ENCODE measurements at places on chromosomes 1 and 21. TPM values are rescaled to one million over a fixed set of nuclear protein-coding genes. Genes with fewer than 3 reads are reported as not detected.

GRCh38 chr1:111236806-111237205 lies 9.3 kb downstream of the CHI3L2 start:
- peak; percentile 34 for DNase-seq

FAM78B gene
- polyA plus RNA-seq, result 0.25 TPM

GRCh38 chr1:185373813-185374529 lies 56.9 kb upstream of the IVNS1ABP start:
- DNase-seq, result peak; percentile 65

WLS gene
- polyA plus RNA-seq, result 64.1 TPM

DNA sequence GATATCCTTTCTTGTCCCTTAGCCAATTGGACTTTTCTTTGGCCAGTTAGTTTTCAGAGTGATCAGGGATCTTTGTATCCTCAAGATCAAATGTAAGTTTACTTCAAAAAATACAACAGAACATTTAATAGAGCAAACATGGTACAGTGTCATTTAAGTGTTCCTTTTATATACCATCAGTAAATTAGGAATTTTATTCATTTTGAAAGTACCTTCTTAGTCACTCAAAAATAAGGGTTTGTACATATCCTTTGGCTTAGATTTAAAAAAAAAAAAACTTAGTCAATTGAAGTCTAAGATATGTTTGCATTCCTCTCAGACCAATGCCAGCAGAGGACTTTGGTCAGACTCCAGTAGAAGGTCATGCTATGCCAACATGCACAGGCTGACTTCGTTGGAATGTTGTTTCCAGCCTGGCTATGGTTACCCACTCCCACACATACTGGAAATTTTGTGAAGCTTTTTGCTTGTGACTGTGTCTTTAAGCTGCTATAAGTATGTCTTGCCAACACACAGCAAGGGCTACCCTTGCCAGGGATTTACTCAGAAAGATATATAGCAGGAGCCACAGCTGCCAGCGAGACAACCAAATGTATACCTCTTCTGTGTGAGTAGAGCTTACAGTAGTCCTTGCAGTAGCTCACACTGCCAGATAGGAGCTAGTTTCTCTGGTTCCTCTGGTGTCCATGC lies 81.5 kb upstream of the LRIF1 start:
- DNase-seq, result no peak

- peak; percentile 6 for DNase-seq
Measured at GRCh38 chr1:171206978-171207355, 21.9 kb downstream of the FMO2 start.

DNA sequence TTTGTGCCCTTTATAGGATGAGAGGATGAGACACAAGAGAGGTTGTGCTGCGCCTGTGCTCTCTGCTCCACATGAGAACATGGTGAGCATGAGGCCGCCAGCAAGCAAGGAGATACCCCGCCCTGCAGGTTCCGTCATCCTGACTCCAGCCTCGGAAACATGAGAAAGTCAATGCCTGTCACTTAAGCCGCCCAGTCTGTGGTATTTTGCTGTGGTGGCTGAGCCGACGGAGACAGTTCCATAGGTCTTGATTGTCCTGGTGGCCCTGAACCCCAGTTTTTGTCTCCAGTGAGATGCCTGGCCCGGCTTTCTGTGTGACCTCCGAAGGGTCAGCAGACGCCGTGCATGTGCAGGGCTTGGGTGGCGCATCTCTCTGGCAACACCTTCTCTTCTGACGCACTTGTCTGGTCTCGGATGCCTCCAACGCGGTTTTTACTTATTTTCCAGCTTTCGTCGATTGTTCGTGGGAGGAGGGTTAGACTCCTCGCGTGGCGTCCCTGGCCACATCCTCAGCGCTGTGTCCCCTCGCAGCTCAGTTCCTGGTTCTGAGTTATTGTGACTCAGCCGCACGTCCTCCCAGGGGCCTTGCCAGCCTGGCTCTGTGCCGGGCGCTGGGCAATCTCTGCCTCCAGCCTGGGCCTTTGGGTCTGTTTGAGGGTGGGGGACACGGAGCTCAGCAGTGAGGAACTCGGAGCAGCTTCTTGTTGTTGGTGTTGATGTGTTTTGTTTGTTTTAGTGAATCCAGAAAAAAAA lies 70.0 kb downstream of the FAAP20 start:
- no peak for DNase-seq

DNA sequence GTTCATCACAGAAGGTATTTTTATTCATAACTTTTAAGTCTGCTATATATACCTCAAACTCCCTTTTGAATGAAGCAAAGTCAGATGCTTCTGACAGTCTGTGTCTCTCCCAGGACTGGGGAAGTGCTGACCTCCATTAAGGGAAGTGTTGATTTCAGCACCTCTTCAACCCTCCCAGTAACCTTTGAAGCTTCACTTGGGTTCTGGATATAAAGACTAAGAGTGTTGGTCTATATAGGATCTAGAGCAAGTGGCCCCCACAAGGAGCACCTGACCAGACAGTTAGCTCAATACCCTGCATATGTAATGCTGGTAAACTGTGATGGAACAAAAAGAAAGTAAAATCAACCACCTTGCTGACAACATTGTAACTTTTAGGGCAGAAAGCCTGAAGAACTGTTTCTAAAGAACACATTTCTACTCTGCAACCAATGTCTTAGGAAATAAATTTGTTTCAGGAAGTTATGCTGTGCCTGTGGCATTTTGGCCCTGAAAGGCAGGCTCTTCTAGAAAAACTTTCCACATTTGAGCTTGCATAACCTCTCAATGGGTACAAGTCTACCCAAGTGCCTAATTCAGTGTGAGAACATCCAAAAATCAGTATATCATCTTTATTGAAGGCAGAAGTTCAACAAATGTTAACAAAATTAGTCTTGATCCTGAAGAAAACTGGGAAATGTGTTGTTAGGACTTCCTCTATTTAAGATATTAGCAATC lies 865 bp upstream of the PTPN22 start:
- no peak for DNase-seq

- DNase-seq, result peak; percentile 35
Measured at GRCh38 chr1:151282883-151283725, 1.0 kb downstream of the ZNF687 start.

DNA sequence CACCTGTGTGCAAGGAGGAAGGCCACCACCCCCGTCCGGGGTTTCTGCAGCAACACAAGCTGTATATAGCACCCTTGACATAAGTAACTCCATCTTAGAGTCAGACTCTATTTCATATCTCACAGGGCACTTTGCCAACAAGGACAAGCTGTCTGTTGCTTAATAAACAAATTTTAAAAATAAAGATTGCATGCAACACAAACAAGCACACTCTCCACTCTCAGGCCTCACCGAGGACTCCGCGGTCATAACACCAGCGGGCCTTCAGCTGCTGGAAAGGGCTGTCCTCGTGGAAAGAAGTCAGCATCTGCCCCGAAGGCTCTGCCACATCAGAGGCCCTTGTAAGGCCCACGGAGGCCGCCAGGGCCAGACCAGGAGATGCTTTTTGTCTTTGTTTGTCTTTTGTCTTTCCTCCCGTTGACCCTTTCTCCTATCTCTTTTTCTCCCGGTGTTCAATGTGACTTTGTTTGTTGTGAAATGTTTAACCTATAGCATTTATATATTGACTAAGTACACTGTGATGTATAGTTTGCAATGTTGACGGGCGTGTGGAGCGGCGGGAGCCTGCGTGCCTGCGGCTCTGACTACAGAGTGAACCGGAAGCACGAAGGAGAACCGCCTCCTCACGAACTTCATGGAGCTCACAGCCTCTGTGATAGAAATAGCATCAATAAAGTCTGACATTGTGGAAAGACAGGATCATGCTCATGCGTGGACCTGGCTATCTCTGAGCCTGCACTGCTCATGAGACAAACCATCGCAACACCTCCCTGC lies 24.1 kb downstream of the MEGF6 start:
- DNase-seq, result no peak

A3GALT2 gene
- polyA plus RNA-seq, result not detected

CFAP45 gene
- 0.36 TPM for polyA plus RNA-seq

FMO3 gene
- not detected for polyA plus RNA-seq

DNA sequence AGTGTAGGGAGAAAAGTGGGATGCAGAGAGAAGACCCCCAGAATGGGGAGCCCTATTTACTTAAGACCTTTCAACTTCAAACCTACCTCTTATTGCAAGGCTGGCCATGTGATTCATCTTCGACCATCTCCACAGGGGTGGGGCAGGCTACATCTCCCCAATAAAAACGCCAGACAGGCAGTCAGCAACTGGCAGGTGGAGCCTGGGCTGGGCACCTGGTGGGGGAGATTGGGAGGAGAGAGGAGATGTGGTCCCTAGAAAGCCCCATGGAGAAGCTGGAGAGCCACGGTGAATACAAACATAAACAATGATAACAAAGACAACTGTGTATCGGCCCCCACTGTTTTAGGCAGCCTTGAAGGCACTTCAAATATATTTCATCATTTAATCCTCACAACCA lies 336.7 kb upstream of the PROX1 start:
- DNase-seq, result no peak

VHLL gene
- not detected for polyA plus RNA-seq

- DNase-seq, result no peak
Measured at GRCh38 chr1:41586230-41586629, 101.7 kb upstream of the EDN2 start.

JMJD4 gene
- 21.1 TPM for polyA plus RNA-seq

DNA sequence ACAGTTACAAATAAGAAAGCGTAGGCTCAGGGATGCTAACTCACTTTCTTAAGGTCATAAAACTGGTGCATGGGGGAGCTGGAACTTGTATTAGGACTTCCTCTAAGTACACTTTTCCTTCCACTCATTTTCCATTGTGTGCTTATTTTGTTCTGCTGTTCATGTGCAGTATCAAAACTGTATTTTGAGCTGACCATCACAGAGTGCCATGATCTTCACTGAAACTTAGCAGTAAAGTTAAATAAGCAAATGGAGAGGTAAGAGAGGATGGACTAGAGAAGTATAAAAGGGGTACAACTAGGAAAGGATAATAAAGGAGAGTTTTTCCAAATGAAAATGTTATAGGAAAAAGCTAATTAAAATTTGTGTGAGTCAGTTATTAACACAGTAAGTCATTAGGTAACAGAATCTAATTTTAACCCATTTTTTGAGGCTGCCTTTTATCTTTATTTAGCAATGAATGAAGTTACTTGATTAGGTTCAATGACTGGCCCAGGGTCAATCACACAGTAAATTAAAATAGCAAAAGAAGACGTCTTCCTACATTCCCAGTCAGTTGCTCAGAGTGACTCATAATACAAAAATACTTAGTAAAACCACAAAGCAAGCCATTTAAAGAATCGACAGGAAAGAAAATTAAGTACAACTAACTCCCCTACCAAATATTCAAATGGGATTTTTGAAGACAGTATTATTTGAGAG lies 165.8 kb upstream of the C1orf105 start:
- DNase-seq, result peak; percentile 85

CR1L gene
- not detected for polyA plus RNA-seq

GPATCH4 gene
- polyA plus RNA-seq, result 38.7 TPM

MYBPH gene
- polyA plus RNA-seq, result not detected

GRCh38 chr1:234573711-234574299 lies 36.2 kb downstream of the IRF2BP2 start:
- DNase-seq, result peak; percentile 21

ZNF683 gene
- polyA plus RNA-seq, result not detected

- DNase-seq, result no peak
Measured at GRCh38 chr21:46035809-46036695, 54.5 kb downstream of the COL6A1 start.

LEPR gene
- polyA plus RNA-seq, result 2.9 TPM

- DNase-seq, result no peak
Measured at GRCh38 chr1:50048791-50049190, 25.0 kb upstream of the AGBL4 start.

TMEM52 gene
- 1.3 TPM for polyA plus RNA-seq

DNA sequence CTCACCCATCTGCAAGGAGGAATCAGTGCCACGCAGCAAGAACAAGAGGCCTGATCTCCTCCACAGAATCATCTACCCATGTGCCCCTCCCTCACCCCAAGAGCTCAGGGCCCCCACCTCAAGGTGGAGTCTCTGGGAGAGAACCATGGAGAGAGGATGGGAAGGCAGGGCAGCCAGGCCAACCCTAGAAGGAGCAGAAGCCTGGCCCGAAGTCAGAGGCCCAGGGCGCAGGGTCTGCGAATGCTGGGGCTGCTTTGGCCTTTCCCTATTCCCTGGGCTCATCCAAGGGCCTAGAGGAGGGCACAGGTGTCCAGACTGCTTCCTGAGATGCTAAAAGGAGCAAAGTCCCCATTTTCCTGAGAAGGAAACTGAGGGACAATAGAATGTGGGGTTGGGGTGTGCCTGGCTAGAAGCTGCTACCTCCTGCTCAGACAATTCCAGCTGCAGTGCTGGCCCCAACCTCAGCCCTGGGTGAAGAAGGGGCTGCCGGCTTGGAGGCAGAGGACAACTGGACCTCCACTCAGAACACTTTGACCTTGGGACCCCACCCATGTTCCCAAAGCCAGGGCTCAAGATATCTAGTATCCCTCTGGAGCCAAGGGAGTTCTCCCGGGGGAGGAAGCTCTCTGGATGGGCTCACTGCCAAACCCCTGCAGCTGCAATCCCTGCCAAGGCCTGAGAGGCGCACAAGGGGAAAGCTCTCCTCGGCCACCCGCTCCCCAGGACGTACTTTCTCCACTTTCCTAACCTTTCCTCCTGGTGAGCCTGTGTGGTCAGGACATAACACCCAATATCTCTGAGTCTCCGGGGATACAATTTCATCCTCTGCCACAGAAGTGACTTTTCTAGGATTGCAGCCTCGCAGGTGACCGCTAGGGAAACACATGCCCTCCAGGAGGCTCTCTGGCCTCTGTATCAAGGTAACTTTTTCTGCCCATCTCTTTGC lies 16.6 kb upstream of the LEMD1 start:
- DNase-seq, result peak; percentile 53

ZYG11B gene
- polyA plus RNA-seq, result 8.9 TPM

- no peak for DNase-seq
Measured at GRCh38 chr1:63403386-63403785, 36.0 kb downstream of the ALG6 start.

DNM3 gene
- polyA plus RNA-seq, result 3.1 TPM

SMPDL3B gene
- polyA plus RNA-seq, result 13.9 TPM

SPATA6 gene
- polyA plus RNA-seq, result 1.3 TPM

GRCh38 chr1:64920941-64921589 lies 45.3 kb downstream of the JAK1 start:
- DNase-seq, result peak; percentile 67

C4BPB gene
- polyA plus RNA-seq, result not detected

DNA sequence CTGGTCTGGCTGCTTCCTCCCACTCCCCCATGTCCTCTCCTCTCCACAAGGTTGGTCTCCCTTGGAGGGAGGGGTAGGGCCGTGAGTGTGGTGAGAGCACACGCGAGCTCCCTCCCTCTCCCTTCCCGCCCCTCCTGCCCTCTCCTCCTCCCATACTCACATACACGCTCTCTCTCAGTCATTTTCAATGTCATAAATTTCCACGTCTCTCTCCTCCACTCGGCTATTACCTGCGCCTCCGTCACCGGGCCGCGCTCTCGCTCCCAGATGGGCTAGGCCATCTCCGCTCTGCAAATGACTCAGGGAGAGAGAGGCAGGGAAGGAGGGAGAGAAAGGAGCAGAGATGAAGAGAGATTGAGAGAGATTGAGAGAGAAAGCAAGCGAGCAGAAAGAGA lies 36.7 kb upstream of the DMBX1 start:
- no peak for DNase-seq

GRCh38 chr21:28069450-28069923 lies 923.2 kb downstream of the LTN1 start:
- DNase-seq, result peak; percentile 38

- peak; percentile 41 for DNase-seq
Measured at GRCh38 chr1:90114521-90115141, 119.7 kb downstream of the ZNF326 start.

Measured in mammary epithelial cell (primary cell).